Activated CD8-positive, alpha-beta memory T cell treated with anti-CD3 and anti-CD28 coated beads for 1 hour (primary cell): ENCODE measurements at places on chromosomes 7 and 10.

GRCh38 chr7:157473051-157473569, 136.3 kb downstream of the DNAJB6 start:
- DNase-seq, result no peak

- no peak for DNase-seq
Measured at GRCh38 chr7:19107356-19108146, 9.9 kb downstream of the TWIST1 start.

- DNase-seq, result no peak
Measured at GRCh38 chr10:13758312-13758711, 171.5 kb downstream of the PRPF18 start.

GRCh38 chr10:98262571-98262970, 5.4 kb downstream of the LOXL4 start:
- no peak for DNase-seq

DNA sequence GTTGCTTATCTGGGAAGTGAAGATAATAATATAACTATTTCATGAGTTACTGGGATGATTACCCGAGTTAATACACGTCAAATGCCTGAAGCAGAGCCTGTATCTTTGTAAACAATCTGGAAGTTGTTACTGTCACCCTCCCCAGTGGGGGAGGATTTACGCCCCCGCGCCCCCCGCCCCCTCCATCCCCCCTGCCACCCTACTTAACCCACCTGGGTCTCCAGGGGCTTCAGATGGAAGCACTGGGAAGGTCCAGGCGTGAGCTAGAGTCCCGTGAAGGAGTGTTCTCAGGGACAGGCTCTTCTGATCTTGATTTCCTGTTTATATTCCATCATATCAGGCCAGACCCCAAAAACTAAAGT, 691 bp upstream of the PPA1 start:
- DNase-seq, result no peak
